Suppressor macrophage treated with lipopolysaccharide for 1 hour (primary cell): ENCODE measurements at places on chromosomes 6 and 20.
A peak's percentile ranks its signal among the peaks of the same experiment; 100 is the strongest.

DNA sequence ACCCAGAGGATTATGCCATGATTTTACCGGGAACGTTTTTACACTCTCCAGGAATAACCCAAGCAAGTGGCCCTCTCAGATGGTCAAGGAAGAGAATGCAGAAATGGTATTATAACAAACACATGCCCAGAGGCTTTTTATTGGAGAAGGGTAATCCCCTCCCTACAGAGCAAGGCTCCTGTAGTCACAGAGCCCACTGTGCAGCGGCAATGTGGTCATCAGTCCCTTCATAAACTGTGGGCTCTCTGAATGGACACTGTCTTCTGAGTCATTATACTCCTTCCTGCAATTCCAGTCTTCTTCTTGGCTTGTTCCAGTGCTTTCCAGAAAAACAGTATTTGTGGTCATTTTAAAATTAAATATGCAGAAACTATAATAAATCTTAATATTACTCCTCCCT is 74.7 kb downstream of the LAMA4 start:
- no peak for DNase-seq

GRCh38 chr20:17655865-17656479 is 26.1 kb downstream of the RRBP1 start:
- no peak for DNase-seq

DNA sequence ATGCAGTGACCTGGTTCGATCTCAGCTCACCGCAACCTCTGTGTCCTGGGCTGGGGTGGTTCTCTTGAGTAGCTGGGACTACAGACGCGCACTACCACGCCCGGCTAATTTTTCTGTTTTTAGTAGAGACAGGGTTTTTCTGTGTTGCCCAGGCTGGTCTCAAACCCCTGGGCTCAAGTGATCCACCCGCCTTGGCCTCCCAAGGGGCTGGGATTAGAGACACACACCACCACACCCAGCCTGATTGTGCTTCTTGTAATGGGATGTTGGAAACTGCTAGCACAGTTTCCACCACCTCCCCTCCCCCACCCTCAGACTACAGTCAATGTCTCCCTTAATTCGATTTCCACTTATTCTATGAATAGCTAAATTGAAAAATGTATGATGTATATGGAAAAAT is 22.6 kb upstream of the DSP start:
- DNase-seq, result no peak

GRCh38 chr6:30447237-30447636 is 42.1 kb upstream of the HLA-E start:
- DNase-seq, result peak; percentile 14

GRCh38 chr20:47606983-47607613 is 105.4 kb downstream of the NCOA3 start:
- peak; percentile 58 for DNase-seq

GRCh38 chr6:154522576-154522975 is 12.1 kb upstream of the CNKSR3 start:
- DNase-seq, result no peak

DNA sequence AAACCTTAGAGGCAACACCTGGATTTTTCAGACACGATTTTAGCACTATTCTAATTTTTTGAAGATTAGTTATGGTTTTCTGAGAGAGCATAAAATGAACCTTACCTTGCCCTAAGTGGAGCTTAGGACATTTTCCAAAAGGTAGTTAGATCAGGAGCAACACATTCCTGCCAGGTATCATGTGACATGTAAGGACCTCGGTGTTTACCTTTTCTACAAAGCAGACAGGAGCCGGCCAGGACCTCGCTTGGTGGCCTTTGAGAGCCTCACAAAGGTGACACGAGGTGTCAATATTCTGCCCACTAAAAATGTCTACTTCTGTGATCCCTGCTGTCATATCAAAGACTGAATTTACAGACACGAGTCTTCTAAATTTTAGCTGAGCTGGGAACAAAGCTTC is 174.9 kb downstream of the SMOC2 start:
- DNase-seq, result no peak

- peak; percentile 33 for DNase-seq
These were observed 21.4 kb upstream of the PRDM1 start for GRCh38 chr6:106064756-106065155.

GRCh38 chr6:12751694-12752325 is 35.2 kb downstream of the PHACTR1 start:
- peak; percentile 83 for DNase-seq

DNA sequence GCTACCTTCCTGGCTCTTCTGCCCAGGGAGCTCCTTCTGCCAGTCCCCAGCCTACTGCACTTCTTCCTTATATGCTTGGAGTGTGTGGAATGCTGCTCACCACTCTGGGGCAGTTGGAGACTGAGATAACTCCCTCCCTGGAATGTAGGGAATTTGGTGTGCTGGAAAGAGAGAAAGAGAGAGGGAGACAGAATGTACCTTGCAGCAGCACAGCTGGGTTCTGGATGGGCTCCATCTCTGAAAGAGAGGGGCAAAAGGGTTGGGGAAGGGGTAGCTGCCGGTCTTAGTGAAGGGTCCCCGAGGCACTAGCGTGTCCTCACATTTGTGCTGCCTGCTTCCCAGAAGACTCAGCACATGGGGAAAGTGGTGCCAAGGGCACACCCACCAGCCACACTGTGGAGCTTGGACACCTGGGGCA is 40.2 kb upstream of the DDR1 start:
- no peak for DNase-seq

DNA sequence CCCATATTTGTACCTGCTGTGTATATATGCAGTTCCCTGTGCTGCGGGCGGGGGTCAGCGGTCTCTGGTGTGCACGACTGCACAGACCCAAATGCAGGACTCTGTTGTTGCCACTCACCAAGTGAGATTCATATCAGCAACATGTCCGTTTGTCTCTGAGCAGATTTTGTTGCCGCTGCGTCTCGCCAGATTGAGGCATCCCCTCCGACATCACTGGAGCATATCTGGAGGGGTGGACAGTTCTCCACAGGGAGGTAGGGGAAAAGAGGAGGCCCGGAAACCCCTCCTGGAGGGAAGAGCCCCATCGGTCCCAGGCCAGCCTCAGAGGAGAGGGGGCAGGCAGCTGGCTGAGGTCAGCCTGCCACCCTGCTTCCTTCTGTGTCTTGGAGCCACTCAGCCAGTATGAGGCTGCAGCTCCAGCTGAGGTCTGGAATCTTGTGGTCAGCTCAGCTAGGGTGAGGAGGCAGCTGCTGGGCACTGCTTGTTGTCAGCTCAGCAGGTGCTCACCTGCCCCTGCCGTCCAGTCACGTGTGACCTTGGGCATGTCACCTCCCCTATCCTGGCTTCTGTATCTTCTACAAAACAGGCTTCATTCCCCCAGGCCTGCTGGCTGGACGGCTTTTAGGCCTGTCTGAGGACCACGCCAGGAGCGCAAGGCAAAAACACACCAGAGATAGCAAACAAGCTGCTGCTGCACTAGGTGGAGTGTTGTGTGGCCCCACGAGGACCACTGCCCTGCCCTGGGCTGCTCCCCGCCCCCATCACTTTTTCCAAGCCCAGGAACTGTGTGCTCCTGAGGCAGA is 47.1 kb downstream of the HNF4A start:
- DNase-seq, result no peak

- DNase-seq, result no peak
These were observed 42.1 kb downstream of the SRSF3 start for GRCh38 chr6:36636283-36636682.

DNA sequence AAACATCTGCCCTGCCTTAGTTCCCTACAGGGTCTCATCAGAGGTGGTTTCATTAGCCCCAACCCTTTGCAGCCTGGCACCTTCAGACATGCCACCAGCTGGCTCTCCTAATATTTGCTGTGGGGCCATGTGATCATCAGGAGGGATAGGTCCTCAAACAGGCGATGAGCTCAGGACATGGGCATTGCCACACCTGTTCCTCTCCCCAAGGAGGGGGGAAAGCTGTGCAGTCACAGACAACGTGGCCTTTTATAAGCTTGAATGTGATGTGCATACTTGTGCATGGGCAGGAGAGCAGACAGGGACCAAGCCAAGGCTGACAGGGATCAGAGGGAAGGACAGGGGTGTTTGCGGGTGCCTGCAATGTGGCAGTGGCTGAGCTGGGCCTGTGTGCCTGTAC is 78.8 kb upstream of the ZNFX1 start:
- no peak for DNase-seq

- DNase-seq, result peak; percentile 88
These were observed 42.6 kb downstream of the TTI1 start for GRCh38 chr20:37990571-37991151.

- DNase-seq, result no peak
These were observed 9.0 kb downstream of the OR2W1 start for GRCh38 chr6:29035951-29036350.
